DMS53 (cell line): ENCODE measurements at places on chromosomes 11 and 22.

DNA sequence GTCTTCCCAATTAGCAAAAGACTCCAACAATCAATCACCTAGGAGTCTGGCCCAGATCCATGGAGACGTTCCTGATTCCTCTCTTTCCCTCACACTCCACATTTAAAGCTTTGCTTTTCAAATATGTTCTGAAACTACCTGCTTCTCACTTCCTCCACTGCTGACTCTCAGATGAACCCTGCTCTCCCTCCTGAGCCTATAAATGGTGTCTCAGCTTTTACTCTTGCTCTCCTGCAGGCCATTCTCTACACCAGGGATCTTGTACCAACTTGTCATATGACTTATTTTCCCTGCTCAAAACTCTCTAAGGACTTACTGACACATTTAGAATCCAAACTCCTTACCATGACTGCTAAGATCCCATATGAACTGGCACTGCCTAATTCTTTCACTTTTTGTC, 138.4 kb upstream of the DDI1 start:
- no peak for DNase-seq

DNA sequence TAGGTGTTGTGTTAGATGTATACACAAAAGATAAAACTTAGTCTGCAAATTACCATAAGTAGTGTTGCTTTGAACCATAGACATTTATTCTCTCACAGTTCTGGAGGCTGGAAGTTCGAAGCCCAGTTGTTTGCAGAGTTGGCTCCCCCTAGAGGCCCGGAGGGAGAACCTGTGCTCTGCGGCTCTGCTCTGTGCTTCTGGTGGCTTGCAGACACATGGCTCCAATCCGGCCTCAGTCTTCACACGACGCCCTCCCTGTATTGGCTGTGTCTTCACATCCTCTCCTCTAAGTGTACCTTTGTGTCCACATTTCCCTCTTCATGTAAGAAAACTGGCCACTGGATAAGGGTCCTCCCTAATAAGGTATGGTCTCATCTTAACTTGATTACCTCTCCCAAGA, 128.4 kb downstream of the OPCML start:
- DNase-seq = peak; percentile 58

- no peak for DNase-seq
Measured at GRCh38 chr22:36863281-36863680, 2.5 kb downstream of the NCF4 start.

DNA sequence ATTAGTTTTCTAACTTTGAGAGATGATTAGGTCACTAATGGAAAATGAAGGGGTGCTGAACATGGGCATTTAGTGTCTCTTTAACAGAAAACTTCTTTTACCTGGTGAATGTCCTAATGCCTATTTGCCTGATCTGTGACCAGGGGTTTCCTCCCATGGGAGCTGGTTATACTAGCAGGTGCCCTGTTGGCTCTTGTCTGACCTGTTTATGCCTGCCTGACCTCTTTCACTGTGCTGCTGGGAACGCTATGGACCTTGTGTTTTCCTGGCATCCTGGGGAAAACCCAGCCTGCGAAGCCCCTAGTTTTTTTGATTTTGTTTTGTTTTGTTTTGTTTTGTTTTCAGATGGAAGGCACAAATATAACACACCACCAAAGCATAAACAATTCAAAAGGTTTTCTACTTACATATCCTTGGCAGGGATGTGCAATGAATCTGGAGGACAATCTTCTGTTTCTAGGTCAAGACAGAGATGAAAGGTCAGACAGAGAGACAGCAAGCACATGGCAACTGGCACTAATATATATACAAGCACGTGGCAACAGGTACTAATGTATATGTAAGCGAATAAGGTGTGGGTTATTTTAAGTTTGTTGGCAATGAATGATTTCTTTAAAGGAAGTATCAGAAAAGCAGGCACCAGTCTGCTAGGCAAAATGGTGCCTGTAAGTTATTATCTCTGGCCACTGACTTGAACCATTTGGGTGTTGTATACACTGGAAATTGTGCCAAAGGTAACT, 390.2 kb downstream of the LUZP2 start:
- peak; percentile 50 for DNase-seq

DNA sequence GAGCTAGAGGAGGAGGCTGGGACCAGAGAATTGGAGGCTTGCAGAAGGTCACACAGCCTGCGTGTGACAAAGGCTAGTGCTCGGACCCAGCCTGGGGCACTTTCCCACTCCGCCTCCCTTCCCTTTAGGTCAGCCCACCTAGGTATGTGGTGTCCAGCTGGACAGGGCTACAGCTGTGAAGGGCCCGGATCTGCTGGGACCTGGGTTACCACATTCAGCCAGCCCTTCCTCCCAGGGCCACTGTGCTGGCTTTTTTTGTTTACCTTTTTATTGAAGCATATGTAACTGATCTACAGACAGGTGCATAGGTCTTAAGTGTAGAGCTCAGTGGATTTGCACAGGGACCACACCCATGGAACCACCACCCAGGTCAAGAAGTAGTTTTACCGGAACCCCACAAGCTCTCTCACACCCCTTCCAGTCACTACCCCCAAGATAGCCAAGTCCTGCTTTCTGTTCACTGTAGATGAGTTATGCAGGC, 8.7 kb downstream of the CAPN5 start:
- DNase-seq = peak; percentile 96

DNA sequence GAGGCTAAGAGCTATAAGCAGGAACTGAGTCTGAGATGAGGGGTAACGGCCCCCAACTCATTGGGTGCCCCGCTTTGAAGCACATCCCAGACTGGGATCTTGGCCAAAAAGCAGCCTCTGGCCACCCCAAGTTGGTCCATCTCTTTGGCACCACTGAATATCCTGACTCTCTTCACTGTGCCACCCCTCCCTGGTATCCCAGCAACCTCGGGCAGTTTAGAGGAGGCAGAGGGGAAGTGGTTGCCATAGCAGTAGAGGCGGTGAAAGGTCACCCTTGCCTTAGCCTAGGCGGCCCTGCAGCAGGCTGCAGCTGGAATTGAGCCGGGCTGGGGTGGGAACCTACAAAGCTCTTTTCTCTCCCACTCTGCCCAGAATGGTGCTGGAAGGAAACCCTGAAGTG, 1.1 kb downstream of the PELI3 start:
- DNase-seq = peak; percentile 91

DNA sequence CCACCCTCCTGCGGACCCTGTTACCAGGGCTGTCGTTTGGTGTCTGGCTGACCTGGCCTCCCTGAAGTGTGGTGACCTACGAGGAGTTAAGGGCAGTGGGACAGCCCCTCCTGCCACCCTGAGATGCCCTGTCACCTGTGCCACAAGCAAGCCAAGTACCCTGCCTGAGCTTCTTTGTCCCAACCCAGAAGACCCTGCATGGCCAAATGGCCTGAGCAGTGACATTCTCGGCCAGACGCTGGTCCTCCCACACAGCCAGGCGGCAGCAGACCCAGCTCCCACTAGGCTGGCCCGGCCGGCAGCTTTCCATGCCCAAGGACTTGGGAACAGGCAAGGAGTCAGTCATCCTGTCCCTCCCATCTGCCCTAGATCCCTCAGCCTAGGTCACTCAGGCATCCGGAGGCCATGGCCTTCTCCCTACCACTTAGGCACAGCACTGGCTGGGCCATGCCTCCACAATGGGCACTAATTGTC, 7.6 kb downstream of the ARVCF start:
- no peak for DNase-seq

- no peak for DNase-seq
Measured at GRCh38 chr11:65960824-65961266, 689 bp upstream of the SART1 start.

GRCh38 chr11:69538854-69539253, 57.4 kb downstream of the LINC01488 start:
- no peak for DNase-seq

- no peak for DNase-seq
Measured at GRCh38 chr11:8094656-8095055, 13.6 kb downstream of the TUB start.

DNA sequence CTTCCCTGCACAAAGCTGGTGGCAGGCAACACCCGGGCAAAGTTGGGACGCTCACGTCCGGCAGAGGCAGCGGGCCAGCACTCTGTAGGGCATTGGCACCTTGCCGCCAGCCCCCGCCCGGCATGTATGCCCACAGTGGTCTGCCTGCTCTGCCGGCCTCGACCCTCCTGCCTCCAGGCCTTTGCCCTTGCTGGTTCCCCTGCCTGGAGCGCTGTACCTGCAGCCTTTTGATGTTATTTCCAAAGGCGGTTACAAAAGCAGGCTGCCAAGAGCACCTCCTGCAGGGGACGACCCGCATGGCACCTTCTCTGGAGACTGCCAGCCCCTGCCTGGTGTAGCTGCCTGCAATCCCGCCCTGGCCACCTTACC, 56.5 kb upstream of the SHISAL1 start:
- DNase-seq = peak; percentile 20

DNA sequence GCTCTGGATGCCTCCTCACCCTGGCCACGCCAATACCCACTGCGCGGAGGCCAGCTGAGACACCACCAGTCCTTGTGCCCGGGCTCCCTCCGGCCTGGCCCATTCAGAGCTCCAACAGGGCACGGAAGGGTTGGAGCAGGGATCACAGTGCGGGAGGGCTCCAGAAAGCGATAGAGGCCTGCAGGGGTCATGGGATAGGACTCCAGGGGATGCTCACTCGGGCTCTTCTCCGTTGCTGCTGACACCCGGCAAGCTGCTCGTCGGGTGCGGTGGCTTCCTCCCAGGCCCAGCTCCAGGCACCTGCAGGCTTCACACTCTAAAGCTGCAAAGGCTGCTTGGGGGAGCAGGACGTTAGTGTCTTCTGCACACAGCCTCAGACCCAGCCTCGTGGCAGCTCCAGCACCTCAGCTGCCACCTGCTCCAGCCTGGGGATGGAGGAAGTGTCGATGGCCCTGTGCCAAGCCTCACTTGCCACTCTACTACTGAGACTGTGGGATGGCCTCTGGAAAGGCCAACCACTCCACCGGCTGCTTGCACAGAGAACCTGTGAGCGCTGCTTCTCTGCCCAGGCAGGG, 10.6 kb downstream of the WNT7B start:
- peak; percentile 89 for DNase-seq

GRCh38 chr11:27722117-27722952, 22.1 kb upstream of the BDNF start:
- peak; percentile 78 for DNase-seq

DNA sequence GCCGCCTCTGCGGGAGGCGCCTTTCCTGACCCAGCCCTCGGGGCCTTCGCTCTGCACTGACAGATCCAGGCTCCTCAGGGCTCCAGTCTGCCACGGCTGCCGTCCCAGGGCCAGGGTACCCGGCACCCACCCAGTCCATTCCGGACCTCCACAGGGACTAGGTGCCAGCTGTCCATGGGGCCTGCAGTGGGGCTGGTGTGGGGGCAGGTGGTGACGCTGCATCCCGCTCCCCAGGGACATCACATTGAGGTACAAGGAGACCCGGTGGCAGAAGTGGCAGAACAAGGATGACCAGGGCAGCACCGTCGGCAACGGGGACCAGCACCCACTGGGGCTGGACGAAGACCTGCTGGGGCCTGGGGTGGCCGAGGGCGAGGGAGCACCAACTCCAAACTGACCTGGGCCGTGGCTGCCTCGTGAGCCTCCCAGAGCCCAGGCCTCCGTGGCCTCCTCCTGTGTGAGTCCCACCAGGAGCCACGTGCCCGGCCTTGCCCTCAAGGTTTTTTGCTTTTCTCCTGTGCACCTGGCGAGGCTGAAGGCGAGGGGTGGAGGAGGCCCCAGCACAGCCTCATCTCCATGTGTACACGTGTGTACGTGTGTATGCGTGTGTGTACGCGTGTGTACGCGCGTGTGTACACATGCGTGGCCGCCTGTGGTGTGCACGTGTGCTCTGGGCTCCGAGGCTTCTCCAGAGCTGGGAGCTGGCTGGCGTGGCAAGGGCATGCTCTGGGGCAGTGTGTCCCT, 16.7 kb downstream of the RNH1 start:
- no peak for DNase-seq

- DNase-seq = no peak
Measured at GRCh38 chr11:20032577-20033260, 127.6 kb downstream of the DBX1 start.

DNA sequence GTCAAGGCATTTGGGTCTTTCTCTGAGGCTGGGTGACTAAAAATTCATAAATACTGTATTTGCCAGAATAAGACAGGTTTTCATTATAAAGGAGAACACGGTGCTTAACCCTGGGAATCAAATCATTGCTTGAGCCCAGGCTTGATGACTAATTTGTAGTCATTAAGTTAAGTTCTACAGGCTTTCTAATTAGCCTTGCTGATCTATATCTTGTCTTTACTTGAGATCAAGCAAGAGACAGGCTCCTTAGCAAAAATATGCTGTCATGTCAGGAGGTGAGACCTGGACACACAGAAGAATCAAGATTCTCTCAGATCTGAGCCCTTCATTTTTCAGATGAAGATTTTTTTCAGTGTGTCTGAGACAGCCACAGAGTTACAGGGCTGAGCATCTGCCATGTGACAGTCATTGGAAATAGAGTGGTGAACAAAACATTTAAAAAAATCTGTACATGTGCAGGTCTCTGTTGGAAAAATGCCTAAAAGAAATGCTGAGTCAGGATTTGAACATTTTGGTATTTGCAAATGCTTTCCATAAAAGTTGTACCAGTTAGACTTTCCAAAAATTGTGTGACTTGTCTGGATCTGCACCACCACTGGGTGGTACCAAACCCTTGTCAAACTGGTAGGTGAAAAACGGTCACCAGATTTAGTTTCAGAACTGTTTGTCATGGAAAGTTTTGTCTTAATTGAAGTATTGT, 14.6 kb downstream of the ACAT1 start:
- DNase-seq = no peak

- no peak for DNase-seq
Measured at GRCh38 chr22:37983860-37984791, at the start of gene SOX10. Gene SOX10, minus strand, starts transcription at chr22:37984555. Its CDS starts 771 bp downstream, at chr22:37983784.

DNA sequence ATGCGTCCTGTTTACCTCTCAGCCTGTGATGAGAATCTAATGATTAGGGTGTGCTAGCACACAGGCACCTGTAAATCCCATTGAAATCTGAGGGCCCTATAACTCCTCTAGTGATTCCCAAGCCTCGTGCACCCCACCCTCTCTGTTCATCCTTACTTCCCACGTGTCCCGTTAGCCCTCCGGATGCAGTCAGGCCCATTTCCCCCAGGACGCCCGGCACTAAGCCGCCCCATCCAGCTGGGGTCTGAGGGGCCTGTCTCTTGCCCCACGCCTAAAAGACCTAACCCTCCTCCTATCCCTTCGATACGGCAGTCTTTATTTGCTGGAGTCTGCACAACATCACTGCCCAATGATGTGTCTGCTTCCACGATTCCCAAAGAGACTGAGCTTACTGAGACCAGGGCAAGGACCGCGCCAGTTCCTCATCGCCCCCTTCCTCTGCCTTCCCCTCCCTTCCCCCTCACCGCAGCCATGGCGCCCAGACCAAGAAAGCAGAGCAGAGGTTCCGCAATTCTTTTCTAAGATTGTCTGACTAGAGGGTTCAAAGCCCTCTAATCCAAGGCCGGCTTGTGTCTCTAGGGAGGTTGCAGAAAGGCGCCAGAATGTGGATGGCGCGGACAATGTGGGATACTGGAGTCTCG, 1.1 kb upstream of the FADS2 start:
- DNase-seq = peak; percentile 42

DNA sequence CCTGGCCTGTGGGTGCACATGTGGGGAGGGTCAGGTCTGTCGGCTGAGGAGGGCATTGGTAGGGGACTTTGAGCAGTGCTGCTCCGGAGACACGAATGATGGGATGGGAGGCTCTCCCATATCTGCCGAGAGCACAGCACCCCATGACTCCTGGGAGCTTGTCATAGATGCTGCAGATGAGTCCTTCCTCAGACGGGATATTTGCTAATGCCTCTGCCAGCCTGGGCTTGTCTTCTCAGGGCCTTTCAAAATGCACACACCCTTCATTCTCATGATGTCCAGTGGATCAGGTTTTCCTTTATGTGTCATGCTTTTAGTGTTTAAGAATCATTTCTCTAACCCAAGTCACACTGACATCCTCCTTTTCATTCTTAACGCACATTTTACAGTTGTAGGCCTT, 8.1 kb upstream of the RNH1 start:
- no peak for DNase-seq
